ENCODE measurements at places on chromosomes 5 and 9.
A peak's percentile ranks its signal among the peaks of the same experiment; 100 is the strongest.

GRCh38 chr5:93746406-93747056 is 5.1 kb upstream of the POU5F2 start:
- DNase-seq = no peak

DNA sequence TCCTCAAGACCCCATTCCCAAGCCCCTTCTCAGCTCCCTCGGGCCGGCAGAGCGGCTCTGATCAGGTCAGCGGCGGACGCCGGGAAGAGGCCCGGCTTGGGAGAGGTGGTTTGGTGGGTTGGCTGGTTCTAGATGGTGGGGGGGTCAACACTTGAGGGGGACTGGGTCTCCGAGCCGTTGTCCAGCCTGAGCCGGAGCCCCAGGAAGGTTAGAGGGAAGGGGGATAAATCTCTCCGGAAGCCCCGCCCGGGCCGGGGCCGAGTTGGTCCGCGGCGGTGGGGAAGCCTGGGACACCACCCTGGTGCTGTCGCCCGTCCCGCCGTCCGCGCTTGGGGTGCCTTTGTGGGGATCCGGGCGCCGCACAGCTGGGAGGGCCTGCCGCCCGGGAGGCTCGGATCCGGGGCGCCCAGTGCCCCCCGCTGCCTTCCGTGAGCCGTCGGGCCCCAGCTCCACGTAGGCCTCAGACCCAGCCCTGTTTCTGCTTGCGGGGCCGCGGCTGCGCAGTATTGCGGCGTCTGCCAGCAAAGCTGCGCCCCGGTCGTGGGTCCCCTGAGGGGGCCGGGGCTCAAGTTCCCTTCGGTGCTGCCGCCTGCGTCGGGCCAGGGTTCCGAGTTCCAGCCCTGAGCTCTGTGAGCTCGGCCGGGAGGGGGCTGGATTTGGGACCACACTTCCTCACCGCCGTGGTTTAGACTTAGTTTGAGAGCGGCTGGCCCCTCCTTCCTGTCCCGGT is 542 bp upstream of the TRIM52 start:
- DNase-seq = peak; percentile 71

- no peak for DNase-seq
These were observed 74.2 kb downstream of the MAMDC2 start for GRCh38 chr9:70117835-70118319.

GRCh38 chr9:136209232-136209631 is 4.3 kb upstream of the LHX3 start:
- DNase-seq = no peak

GRCh38 chr5:65834306-65834705 is 92.1 kb upstream of the ERBIN start:
- DNase-seq = no peak

GRCh38 chr5:138243794-138244193 is 30.6 kb downstream of the GFRA3 start:
- no peak for DNase-seq

DNA sequence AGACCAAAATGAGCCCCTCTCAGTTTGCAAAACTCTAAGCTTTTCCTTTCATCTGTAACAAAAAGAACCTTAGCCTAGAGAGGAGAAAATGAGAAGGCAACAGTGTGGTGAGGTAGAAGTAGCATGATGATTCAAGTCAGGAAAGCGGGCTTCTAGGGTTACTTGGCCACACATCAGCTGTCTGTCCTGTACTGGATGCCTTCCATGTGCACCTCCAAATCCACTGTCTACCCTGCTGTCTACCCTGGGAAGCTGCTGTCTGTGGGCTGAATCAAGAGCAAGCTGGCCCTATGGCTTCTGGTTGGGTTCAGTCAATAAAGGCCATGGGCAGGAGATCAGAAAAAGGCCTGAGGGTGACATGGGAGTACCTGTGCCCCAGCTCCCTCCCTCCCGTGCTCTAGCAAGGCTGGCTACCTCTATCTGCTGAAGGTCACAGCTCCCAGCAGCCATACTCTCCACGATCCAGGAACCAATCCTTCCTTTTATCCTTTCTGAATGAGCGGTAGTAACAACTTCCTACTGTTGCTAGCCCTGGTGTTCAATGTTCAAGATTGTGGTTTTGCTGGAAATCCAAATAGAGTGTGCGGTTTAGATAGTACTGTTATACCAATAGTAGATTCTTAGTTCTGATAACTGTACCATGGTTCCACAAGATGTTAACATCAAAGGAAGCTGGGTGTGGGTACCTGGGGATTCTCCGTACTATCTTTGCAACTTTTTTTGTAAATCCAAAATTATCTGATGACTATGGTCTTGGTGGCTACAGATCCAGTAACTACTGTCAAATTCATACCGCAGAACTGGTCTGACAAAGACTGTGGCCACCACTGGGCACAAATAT is 191.0 kb downstream of the ESM1 start:
- no peak for DNase-seq

GRCh38 chr9:8895861-8896224 is 1096.3 kb upstream of the DMAC1 start:
- DNase-seq = peak; percentile 13

GRCh38 chr5:150142185-150142958 is 13.3 kb downstream of the PDGFRB start:
- DNase-seq = no peak

GRCh38 chr5:9608093-9608492 is 22.1 kb downstream of the TAS2R1 start:
- DNase-seq = no peak

- no peak for DNase-seq
These were observed 73.6 kb upstream of the DAB2 start for GRCh38 chr5:39498278-39498952.

DNA sequence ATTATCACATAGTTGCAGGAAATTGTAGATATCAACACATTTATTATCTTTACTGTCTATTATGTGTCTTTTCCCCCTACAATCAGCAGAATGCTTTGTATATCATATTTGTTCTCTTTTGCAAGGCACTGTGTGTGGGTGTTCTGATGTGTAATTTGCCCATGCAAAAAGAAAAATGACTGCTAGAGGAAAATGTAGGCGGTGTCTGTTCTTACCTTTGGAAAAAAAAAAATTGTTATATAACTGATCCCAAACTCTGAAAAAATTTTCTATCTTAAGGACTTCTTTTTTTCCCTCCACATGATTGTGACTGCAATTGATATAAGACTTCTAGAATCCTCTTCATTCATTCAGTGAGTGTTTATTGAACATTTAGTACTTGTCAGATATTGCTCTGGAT is 24.5 kb downstream of the MRPS30 start:
- no peak for DNase-seq

DNA sequence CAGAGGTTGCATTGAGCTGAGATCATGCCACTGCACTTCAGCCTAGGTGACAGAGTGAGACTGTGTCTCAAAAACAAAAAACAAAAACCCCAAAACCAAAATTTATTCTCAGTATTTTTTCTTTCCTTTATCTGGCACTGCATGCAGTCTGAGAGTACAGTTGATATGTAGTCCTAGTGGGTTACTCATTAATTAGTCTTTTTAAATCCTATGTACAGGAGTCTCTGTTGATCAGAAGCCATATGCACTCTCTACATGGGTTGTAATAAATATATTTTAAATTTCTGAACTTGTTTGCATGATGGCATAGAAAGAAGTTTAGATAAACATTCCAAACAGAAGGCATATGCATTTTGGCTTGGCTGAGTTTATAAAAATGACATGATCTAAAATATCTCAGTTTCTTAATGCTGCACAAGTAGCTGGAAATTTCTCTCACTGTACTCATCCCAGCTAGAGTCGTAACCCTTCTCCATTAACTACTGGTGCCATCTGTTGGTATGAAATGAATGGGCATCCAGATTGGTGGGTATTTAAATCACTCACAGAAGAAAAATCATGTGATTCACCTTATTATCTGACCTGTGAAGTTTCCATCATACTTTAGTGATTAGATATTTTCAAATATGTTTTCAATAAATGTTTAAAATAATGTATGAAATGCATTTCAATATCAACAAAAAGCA is 284.8 kb downstream of the CTNND2 start:
- no peak for DNase-seq

- DNase-seq = no peak
These were observed 345.0 kb downstream of the DMAC1 start for GRCh38 chr9:7454624-7455023.

All from GM13977 (cell line).